AG09319 (cell line): ENCODE measurements at places on chromosomes 3 and 15.

GRCh38 chr3:192847941-192848340 is 69.7 kb downstream of the MB21D2 start:
- no peak for DNase-seq

- no peak for DNase-seq
These were observed 100.3 kb downstream of the FRMD5 start for GRCh38 chr15:44094781-44095180.

- DNase-seq = no peak
These were observed 24.5 kb downstream of the KCNMB2 start for GRCh38 chr3:178560759-178561158.

GRCh38 chr15:100338971-100339444 is 2.8 kb downstream of the ADAMTS17 start:
- peak; percentile 48 for DNase-seq

GRCh38 chr3:195838714-195839113 is 27.0 kb upstream of the MUC4 start:
- no peak for DNase-seq

GRCh38 chr15:41102854-41103253 is 13.2 kb downstream of the INO80 start:
- DNase-seq = no peak

GRCh38 chr3:36525115-36525801 is 145.0 kb downstream of the STAC start:
- DNase-seq = peak; percentile 49

GRCh38 chr15:29091666-29092065 is 178.0 kb downstream of the NSMCE3 start:
- no peak for DNase-seq

DNA sequence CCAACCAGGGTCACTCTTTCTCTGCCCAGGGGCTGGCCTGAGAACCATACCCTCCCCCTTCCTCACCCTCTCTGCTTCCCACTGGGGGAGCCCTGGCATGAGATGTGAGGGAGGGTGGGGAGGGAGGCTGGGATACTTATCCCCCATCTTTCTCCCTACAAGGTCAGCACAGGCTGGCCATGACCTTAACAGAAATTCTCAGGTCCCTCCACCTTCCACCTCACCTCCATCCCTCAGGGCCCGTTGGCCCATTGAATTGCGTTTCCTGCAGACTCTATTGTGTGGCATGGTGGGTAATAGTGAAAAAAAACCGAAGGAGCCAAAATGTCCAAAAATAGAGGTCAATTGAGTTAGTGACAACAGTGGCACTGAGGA is 159.5 kb downstream of the OR4M2 start:
- DNase-seq = no peak

- no peak for DNase-seq
These were observed 448.7 kb downstream of the TAFA4 start for GRCh38 chr3:68483601-68484000.

GRCh38 chr3:192824313-192824712 is 93.3 kb downstream of the MB21D2 start:
- DNase-seq = no peak

GRCh38 chr3:185457376-185457775 is 41.5 kb downstream of the TMEM41A start:
- DNase-seq = no peak

DNA sequence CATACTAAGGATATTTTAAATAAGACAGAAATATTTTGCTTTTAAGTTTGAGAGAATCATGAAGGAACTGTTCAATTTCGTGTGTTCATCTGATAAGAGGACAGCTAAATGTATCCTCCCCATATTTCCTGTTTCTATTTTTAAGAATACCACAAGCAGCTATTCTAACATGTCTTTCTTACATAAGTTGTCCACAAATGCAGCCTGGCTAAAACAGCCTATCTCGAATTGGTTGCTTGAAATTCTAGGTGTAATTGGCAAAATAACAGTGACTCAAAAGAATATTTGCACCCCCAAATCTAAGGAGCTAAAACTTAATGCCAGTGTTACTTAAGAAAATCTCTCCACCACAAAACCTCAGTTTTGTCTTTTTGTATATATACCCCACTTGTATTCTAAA is 35.0 kb downstream of the BTLA start:
- no peak for DNase-seq

GRCh38 chr3:134211797-134212196 is 38.9 kb downstream of the RYK start:
- DNase-seq = peak; percentile 15

- no peak for DNase-seq
These were observed 75.9 kb downstream of the STRIT1 start for GRCh38 chr3:155217591-155217990.

- DNase-seq = no peak
These were observed 95.2 kb downstream of the NUP210 start for GRCh38 chr3:13324835-13325501.

- DNase-seq = no peak
These were observed 1.5 kb downstream of the ABCC5 start for GRCh38 chr3:184016169-184016570.

- DNase-seq = no peak
These were observed 63.0 kb upstream of the LMCD1 start for GRCh38 chr3:8438507-8439079.
